Iris pigment epithelial cell (primary cell): ENCODE measurements at places on chromosomes 13 and 19.

- no peak for DNase-seq
Measured at GRCh38 chr19:3455393-3455955, 24.9 kb downstream of the SMIM24 start.

GRCh38 chr13:61692691-61693090 lies 277.0 kb upstream of the PCDH20 start:
- DNase-seq, result no peak

- no peak for DNase-seq
Measured at GRCh38 chr13:79937311-79937710, 403.6 kb downstream of the SPRY2 start.

GRCh38 chr13:30743319-30744055 lies 8.1 kb downstream of the ALOX5AP start:
- peak; percentile 99 for DNase-seq

DNA sequence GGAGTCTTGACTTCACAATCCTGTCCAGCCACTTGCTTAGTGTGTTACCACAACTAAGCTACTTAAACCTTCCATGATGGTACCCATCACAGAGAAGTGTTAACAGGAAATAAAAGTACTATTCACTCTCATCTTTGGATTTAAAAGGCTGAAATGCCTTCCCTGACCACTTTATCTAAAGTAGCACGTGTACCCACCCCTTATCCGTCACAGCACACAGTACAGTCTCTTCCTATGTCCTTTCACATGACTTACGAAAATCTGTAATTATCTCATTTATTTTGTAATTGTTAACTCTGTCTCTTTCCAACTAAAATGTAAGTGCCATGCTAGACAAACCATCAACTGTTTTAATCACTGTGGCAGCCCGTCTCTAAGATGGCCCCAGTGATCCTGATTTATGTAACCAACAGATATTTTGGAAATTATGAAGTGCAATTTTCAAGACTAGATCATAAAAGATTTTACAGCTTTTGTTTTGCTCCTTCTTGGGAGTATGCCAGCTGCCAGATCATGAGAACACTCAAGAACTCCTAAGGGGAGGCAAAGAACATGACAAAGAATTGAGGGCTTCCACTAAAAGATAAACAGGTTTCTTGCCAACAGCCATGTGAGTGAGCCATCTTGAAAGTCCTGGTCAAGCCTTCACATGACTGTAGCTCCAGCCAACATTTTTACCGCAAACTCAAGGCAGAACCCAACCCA lies 44.9 kb downstream of the DIAPH3 start:
- no peak for DNase-seq

DNA sequence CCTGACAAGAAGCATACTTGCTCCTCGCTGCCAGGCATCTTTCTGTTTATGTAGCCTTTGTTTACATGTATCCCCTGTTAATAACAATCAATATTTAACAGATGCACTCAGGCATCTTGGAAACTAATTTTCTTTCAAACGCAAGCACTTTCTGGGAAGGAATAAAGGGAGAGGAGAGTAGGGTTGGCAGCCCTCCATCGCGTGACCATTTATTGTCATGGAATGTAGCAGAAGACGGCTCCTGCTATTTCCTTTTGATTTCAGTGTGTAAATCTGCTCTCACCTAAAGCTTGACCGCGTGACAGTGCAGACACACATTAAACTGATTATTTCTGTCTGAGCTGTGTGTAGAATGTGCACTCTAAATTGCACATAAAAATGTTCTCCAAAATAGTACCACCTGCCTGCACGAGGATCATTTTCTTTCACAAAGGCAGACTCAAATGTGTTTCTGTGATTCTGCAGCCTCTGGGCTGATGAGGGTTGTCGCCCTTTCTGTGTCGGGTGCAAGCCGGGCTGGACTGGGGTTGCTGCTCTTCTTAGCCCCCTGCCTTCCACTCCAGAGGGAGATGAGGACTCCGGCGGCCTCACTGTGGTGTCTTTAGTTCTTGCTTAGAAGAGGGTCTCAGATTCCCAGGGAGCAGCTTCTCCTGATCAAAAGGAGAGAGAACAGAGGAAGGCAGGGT lies 223.5 kb upstream of the MAB21L1 start:
- peak; percentile 23 for DNase-seq

- DNase-seq, result no peak
Measured at GRCh38 chr19:37095859-37096258, 17.6 kb downstream of the ZNF420 start.

- no peak for DNase-seq
Measured at GRCh38 chr19:31300422-31300821, 48.8 kb downstream of the TSHZ3 start.

- no peak for DNase-seq
Measured at GRCh38 chr13:97313551-97314260, 91.6 kb downstream of the MBNL2 start.

- no peak for DNase-seq
Measured at GRCh38 chr19:35417713-35418534, 30.1 kb upstream of the FFAR2 start.

DNA sequence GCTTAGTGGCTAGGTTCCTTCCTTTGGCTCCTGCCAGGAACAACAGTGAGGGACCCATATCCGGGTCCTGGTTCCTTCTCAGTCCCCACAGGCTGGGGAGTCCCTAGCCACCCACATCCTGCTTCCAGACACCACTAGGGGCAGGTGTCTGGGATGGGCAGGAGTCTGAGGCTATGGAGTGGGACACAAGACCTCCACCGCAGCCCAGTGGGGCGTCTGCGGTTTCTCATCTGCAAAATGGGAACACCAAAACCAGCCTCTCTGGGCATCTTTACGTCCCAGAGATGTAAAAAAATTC lies 879 bp upstream of the FCGBP start:
- no peak for DNase-seq
